Stimulated activated CD4-positive, alpha-beta T cell treated with anti-CD3 and anti-CD28 coated beads, Interleukin-1b, Interleukin-23, amount 100 ng/mL, for 1 hour (primary cell): ENCODE measurements at places on chromosomes 3 and 15.

DNA sequence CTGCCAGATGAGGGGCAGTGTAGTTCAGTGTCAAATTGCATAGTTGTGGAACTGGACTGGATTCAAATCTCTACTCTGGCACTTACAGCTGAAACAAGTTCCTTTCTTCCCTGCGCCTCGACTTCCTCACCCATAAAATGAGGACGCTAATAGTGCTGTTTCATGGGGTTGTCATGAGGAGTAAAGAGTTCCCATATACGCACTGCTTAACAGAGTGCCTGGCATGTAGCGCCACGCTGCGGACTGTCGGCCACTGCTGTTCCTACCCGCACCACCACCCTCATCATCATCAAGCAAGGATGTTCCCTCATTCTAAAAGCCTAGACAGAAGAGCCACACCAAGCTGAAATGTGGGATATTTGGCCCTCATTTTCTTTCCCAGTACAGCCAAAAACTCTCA, 91.9 kb downstream of the CHDH start:
- no peak for DNase-seq

GRCh38 chr3:32347343-32348125, 44.1 kb upstream of the CMTM7 start:
- DNase-seq = no peak

DNA sequence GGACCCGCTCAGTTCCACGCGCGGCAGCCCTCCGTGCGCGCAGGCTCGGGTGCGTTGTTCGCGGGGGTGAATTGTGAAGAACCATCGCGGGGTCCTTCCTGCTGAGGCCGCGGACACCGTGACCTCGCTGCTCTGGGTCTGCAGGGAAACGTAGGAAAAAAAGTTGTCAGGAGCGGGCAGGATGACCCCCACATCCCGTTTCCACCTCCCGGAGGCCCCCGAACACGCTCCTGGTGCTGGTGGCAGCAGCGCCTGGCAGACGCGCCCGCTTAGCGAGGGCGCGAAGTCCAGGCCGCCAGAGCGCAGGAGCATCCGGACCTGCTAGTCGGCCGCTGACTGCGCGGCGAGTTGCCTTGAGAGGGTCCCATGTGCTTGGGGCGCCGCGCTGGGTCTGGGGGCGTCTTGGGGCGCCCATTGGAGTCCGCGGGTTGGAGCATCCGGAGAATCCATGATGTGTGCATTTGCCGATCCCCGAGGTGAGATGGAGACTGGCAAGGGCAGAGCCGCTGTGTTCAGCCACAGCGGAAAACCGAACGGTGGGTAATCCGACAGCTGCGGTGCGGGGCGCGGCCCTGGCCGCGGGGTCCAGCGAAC, 520 bp downstream of the GREM1 start:
- no peak for DNase-seq

GRCh38 chr3:78112291-78113010, 1072.6 kb downstream of the ROBO2 start:
- no peak for DNase-seq

DNA sequence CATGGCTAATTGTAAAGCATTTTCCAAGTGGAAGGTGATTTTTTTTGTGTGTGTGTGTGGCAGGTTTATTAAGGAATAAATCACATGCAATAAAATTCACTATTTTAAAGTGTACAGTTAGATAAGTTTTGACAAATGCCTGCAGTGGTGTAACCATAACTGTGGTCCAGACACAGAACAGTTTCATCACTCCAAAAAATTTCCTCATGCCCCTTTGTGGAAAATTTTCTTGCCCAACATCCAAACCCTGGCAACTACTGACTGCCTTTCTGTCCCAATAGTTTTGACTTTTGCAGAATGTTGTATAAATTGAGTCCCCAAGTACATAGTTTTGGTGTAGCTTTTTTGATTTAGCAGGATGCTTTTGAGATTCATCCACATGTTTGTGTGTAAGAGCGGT, 135.1 kb upstream of the KLHL25 start:
- no peak for DNase-seq

- DNase-seq = no peak
These were observed 32.1 kb downstream of the EFHB start for GRCh38 chr3:19901918-19902317.

DNA sequence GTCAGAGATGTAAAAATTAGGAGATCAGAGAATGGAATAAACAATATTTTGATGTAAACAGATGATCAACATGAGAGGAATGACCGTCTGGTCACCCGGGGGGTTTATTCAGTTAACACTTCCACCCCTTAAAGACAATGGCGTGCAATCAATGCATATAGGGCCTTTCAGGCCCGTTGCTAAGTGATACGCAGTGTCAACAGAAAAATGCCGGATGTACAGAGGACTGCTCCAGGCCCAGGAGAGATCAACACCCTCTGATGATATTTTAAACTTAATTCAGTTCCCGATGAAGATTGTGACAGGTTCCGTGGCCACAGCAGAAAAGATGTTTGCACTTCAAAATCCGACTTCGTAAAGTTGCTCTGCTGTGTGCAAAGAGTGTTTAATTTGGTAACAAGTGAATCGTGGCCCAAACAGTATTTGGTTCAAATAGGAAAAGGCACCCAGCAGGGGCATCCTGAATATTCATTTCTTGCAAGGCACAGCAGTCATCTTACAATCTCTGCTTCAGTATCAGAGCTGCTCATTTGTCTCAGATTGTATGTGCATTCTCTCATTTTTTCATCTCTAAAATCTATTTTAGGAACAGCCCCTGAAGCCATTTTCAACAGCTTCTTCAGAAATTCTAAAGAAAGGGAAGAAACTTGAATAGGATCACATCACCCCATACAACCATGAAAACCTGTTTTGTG, 72.6 kb downstream of the FOXB1 start:
- DNase-seq = no peak

DNA sequence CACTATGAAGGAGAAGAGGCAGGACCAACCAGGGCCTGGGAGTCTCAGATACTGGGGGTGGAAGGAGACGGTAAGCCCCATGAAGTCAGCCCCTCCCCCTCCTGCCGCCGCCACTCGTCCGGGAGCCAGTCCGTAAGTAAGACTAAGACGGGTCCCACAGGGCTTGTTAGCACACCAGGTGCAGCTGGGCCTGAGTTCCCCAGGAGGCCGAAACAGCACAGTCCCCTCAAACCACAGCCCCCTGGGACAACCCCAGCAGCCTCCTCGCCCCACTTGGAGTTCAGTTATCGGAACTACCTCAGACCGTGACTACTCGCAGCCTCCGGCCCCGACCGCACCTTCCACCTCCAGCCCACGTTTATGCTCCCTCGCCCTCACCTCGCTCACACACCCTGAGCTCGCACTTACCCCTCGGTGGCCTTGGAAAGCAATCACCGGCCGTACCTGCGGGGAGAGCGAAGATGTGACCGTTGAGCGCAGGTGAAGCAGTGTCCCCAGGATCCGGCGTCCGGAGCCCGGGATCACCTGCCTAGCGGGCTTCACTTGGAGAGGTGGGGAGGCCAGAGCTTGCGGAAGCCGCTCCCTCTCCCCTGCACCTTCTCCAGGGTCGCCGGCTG, 557 bp downstream of the ELL3 start:
- DNase-seq = no peak

DNA sequence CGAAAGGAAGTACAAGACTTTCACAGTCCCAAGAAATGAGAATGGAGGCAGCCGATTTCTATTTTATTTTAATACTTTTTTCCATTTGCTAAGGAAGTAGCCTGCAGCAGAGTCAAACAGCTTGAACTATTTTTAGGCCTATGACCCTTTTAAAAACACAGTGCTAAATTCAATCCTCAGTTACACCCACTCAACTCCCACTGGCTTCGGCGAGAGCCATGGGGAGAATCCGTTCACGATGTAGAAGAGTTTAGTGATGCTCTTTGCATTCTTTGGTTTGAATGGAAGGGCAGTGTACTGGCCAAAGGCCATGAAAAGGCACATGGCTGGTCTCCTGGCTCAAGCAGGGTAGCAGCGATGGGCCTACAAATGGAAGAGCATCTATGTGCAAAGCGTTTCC, 343.5 kb downstream of the FOXP1 start:
- no peak for DNase-seq

DNA sequence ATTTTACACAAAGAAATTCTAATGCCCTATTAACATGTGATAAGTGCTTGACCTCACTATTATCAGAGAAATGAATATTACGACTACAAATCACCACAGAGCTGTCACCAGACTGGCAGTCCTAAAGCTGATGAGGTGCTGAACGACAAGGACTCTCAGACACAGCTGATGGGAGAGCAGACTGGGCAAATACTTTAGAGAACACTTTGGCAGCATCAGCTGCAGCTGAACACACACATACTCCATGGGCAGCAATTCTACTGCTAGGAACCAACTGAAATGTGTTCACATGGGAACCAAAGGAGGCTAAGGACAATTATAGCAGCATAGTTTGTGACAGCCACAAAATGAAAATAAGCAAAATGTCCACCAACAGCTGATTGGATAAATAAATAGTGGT, 45.5 kb downstream of the SUSD5 start:
- DNase-seq = no peak

DNA sequence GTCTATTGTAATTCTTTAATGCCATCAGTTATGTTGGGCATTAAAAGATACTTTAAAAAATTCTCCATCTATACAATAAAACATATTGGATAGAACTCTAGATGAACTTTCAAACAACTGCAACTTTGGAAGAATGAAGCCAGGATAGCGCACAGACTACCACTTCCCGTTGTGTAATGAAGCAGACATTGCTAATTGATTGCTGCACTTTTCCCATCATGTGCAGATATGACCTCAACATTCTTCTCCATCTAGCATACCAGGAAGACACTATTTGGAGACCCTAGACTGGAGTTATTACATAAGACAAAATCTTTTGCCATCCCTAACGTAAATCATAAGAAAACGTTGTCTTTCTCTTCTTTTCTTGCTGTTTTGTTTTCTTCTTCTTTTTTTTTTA, 75.0 kb downstream of the EDEM1 start:
- no peak for DNase-seq
